ENCODE measurements at places on chromosomes 3 and 15.

DNA sequence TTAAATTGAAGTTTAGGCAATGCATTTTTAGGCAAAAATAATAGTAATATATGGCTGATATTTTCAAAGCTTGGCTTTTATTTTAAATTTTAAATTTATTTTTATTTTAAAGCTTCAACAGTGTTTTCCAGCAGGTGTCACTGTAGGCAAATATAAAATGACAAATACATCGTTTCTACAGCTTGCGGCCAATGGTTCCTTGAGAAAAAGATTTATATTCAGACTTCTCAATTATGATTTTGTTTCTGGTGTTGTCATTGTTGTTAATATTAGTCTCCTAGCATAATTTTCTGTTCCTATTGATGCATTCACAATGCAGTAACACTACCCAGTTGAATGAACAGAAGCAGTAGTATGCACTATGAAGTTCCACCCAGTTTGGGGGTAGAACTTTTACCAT is 220.7 kb upstream of the DNAJC19 start:
- DNase-seq: peak; percentile 8

- no peak for DNase-seq
Measured at GRCh38 chr3:8988791-8989558, 25.7 kb upstream of the RAD18 start.

GRCh38 chr3:13072239-13072599 is 1.0 kb downstream of the IQSEC1 start:
- no peak for DNase-seq

GRCh38 chr3:31106912-31107311 is 212.5 kb upstream of the GADL1 start:
- DNase-seq: no peak

GRCh38 chr15:57183614-57184344 is 192.5 kb upstream of the CGNL1 start:
- no peak for DNase-seq

GRCh38 chr15:77021803-77022381 is 27.0 kb downstream of the PSTPIP1 start:
- no peak for DNase-seq

DNA sequence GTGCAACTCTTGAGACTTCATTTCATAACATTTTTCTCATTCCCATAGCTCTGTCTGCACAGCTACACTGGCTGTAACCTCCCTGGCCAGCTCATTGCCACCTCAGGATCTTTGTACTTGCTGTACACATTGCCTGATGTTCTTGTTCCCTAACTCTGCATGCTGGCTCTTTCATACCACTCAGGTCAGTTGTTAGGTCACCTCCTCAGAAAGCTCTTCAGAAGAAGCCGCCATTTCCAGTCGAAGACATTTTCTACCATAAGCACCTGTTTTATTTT is 176.2 kb downstream of the AKAP13 start:
- no peak for DNase-seq

- no peak for DNase-seq
Measured at GRCh38 chr15:89860891-89861290, 32.9 kb downstream of the AP3S2 start.

- DNase-seq: no peak
Measured at GRCh38 chr15:52870015-52870414, 79.9 kb upstream of the ONECUT1 start.

DNA sequence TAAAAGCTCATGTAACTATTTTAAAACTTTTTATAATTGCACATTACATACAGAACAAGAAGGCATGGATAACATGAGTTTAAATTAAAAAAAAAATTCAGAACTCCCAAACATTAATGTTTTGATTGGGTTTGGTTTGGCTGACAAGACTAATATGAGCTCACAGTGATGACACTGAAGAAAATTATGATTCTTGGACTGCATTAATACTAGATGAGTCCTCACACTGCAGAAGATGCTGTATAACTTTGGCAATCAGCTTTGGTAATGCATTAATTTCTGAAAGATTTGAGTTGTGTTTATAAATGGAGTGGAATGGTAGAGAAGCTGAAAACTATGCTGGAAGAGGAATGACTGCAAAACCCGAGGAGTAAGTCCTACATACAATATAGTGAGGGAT is 358.9 kb downstream of the PLCL2 start:
- DNase-seq: no peak

DNA sequence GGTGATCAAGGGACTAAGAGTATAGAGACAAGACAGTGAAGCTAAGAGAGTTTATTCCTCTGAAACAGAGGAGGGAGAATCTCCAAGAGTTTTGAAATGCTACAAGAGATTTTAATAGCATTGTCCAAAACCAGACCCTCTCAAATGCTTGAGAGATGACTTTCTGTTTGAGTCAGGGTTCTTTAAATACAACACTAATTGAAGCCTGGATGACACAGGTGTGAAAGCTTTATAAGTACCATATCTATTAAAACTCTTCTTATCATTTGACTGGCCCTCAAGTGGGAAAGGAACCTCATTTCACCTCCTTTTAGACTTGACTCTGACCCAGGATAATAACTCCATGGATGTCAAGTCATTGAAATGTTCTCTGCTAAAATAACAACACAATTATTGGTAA is 5.6 kb downstream of the COL8A1 start:
- no peak for DNase-seq

All from LoVo (cell line).